ENCODE measurements at places on chromosomes 2 and 18.

DNA sequence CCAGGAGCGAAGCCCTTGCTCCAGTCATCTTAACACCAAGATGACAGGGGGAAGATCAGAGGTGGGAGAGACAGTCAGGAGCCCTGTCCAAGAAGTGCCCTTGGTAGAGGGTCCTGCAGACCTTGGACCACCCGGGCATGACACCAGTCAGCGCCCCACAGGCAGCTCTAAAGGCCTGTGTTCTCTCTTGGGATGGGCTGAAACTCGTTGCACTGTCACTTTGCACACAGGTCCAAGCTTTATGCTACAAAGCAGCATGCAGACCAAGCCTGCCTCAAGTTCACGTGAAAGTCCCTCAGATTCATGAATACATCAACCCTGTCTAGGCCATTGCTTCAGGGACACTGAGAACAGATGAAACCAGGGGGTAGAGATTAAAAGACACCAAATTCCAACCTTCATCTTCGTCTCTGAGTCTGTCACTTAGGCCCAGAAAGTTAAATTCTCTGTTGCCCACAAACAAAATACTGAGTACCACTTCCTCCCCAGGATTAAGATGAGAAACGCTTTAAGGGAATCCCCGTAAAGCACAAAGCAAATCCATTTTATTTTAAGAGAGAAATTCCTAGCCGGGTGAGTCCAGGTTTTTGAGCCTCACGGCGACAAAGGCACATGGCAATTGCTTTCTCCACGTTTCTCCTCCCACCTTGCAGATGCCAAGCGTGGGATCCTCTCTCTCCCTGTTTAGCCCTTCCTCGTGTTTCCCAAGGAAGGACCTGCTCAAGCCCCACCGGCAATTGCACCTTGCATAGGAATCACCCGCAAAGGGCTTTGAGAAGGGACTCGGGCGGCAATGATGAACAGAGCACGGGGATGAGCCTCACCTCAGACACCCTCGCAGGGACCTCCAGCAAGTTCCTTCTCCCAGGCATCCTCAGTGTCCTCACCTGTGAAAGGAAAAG lies 75.0 kb upstream of the ID2 start:
- DNase-seq: no peak

DNA sequence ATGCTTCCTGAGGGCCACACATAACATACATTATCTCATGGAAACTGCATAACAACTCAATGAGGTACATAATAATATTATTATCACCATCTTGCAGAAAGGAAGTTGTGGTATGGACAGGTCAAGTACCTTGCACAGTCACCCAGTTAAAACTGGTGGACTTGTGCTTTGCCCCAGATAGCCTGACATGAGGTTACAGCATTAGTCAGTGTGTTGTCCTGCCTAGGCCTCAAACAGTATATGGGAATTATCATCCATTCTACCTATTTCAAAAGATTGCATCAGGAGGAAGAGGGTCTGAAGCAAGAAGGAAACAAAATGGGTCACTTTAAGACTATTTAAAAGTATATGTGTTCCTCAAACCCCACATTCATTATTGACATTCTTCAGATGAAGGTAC lies 5.4 kb upstream of the ANTXR1 start:
- DNase-seq: no peak

GRCh38 chr2:162062559-162062958 lies 11.5 kb downstream of the DPP4 start:
- DNase-seq: no peak

DNA sequence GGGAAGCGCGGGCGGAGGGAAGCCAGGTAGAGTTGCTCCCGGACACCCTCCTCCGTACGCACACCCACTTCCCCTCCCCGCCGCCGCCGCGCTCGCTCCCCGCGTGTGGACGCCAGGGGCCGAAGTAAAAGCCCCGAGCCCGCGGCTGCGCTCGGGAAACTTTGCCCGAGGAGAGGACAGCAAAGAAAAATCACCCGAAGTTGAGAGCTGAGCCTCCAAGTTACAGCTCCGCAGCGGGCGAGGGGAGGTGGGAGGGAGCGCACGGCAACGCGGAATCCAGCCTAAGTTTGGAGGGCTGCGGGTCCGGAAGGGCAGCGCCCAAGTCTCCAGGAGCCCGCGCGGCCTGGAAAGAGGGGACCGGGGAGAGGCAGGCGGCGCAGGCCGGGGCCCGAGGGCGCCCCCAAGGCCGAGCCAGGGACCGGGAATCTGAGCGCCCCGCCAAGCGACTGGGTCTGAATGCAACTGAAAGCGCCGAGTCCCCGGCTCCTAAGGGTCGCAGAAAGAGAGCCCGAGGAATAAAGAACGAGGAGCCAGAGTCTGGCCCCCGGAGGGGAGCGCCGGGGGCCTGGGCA lies 706 bp upstream of the BCL11A start:
- no peak for DNase-seq

- no peak for DNase-seq
These were observed 233.0 kb downstream of the PIEZO2 start for GRCh38 chr18:10916387-10916786.

- no peak for DNase-seq
These were observed 12.3 kb downstream of the EN1 start for GRCh38 chr2:118834901-118835745.

DNA sequence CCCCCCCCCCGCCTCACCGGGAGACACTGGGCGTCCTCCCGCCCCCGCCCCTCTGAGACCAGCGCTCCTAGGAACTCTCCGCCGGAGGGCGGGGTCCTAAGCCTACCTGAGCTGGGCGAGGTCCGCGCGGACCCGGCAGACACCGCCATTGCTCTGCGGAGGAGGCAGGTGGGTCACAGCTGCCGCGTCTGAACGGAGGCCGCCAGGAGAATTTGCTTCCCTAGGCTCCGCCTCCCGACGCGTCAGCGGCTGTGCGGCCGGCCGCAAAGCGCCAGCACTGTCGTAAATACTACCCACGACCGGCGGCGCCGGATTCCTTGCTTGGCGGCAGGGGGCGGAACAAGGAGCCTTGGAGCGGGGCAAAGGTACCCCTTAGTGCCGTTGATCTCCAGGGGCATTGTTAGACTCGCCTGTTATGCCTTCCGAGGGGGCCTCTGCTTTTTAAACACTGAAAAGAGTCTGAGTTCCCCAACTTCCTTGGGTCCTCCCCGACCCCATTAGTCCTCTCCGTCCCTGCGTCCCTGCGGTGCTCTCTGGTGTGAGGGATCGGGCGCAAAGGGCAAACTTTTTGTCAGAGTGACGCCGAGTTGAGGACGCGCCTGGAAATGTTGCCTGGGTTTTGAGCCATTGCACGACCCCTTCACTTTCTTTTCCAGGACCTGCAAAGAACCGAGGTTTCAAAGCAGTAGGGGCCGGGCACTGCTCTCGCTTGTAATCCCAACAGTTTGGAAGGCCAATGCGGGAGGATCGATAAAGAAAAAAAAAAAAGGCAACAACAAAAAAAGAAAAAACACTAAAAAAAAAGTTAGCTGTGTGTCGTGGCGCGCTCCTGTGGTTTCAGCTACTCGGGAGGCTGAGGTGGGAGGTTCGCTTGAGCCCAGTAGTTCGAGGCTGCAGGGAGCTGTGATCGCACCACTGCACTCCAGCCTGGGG lies at the start of gene GGCX:
TSS of gene GGCX (minus strand) at position 214 of the 933 bp plus-strand sequence. CDS start at position 149, 65 bp downstream.
- peak; percentile 86 for DNase-seq

GRCh38 chr2:178589335-178589734 lies 109.1 kb downstream of the PLEKHA3 start:
- no peak for DNase-seq

DNA sequence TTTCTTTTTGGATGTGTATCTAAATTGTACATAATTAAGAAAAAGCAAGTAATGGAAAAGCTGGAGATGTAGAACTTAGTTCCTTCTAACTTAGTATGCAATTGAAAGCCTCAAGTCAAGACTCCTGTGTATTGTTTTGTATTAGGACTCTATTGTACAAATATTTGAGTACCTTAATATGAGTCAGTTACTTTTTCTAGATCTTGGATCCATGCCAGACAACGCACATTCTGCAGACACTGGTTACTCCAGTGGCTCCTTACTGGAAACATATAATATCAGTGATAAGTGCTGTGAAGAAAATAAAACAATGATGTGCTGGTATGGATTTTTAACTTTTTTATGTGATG lies 1.5 kb downstream of the SLC39A10 start:
- DNase-seq: no peak

DNA sequence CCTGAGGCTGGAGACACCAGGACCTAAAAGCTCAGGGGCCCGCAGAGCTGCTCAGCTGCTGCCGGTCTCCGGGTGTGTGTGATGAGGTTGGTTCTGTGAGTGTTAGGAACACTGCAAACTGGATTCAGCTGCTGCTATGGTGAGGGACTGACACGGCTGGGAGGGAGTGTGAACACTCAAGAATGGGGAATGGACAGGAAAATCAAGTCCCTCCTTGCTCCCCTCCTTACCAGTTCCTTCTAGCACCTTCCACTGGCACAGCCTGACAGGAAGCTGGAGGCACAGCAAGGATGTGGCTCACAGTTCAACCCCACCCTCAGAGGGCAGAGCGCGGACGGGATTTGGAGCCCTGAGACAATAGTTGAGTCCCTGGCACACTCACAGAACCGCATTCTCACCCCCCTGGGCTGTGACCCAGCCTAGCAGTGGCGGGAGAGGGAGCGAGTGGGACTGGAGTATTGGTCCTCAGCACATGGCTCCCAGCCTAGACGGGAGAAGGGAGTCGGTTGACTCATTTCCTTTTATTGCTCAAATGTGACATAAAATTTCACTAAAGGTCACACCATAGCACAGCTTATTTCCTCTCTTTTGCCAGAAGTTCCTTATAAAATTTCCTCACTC lies 42.5 kb downstream of the LRRC30 start:
- DNase-seq: no peak

- peak; percentile 10 for DNase-seq
These were observed at the start of gene DAW1 for GRCh38 chr2:227871375-227871791. TSS of gene DAW1 (plus strand) at chr2:227871631. CDS start at chr2:227871690, 59 bp downstream.

GRCh38 chr2:16623564-16624435 lies 41.8 kb downstream of the CYRIA start:
- DNase-seq: no peak

DNA sequence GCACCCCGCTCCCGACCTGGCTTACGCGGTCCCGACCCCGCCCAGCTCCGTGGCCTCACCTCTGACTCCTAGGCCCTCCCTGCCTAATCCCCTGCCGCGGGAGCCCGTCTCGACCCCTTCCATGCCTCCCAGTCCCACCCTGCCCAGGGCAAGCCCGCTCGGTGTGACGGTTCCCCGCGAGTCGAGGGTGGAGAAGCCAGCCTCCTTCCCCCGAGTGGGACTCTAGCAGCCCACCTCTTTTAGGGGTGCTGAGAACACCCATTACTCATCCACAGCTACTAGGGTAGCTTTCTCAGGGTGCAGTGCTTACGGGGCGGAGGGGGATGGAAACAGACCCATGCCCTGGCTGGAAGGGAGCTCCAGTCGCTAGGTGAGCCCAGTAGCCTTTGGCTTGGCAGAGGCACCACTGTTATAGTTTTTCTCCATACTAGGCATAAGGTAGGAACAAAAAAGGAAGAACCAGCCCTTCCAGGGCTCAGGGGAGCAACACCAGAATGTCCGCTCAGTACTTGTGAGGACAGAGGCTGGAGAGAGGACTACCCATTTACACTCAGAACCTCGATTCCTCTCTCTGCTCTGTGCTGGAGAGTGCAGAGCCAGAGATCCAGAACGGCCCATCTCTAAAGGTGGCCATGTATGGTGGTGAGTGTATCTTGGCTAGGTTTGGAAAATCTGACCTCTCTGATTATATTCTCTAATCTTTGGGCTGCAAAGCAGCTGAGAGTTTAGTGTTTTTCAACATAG lies 606 bp downstream of the AGBL5 start:
- DNase-seq: no peak

DNA sequence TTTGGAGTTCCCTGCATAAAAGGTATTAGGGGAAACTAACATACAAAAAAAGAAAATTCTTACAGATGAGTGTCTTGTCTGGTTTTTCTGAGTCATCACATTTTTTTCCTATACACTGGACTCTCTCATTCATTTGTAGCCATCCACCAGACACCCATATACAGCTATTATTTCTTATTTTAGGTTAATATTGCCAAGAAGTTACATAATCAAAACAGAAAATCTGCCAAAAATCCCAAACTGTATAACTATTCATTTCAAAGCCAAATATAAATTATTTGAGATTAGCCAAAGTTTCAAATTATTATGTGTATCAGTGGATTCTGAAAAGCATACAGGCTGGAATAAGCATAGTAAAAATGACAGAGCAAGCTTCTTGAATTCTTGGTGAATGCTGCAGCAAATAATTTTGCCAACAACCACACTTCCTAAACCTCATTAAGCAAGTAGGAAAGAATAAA lies 191.2 kb downstream of the NCKAP5 start:
- no peak for DNase-seq

- no peak for DNase-seq
These were observed 7.4 kb upstream of the TEX261 start for GRCh38 chr2:71001981-71002570.

DNA sequence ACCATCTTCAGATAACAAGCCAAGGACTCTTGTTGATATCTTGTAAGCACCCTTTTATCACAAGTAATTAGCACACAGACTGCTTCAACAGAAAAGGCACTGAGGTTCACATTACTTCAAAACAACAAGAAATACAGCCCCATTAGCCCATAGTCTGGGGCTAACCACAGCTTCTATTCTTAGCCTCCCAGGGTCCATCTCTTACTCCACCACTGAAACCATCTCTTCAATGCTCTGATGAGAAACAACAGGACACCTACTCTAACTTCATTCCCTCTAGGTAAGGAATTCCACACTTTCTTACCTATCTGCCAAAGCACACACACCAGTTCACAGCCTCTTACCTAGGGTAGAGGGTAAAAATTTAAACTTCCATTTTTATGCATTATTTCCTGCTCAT lies 26.4 kb upstream of the CYTIP start:
- DNase-seq: no peak

DNA sequence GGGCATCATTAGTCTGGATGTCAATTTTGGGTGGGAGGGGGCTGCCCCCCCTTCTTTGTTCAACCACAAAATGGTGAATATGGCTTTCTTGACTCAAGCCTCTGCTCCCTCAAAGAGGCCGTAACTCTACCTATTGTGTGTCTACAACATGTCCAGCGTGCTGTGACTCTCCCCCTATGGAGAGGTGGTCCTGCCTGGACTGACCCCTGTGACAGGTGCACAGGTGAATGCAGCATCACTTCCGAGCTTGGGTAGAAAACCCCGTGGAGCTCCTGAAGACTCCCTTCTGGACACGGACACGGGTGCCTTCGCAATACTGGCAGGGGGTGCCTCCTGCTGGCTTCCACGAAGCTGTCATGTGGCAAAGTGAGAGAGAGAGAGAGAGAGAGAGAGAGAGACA lies 397.8 kb downstream of the GALR1 start:
- no peak for DNase-seq

Measured in stimulated activated CD8-positive, alpha-beta memory T cell treated with anti-CD3 and anti-CD28 coated beads, Interleukin-7, amount 100 ng/mL, for 24 hours (primary cell).